ENCODE measurements at places on chromosomes 5 and 9.

DNA sequence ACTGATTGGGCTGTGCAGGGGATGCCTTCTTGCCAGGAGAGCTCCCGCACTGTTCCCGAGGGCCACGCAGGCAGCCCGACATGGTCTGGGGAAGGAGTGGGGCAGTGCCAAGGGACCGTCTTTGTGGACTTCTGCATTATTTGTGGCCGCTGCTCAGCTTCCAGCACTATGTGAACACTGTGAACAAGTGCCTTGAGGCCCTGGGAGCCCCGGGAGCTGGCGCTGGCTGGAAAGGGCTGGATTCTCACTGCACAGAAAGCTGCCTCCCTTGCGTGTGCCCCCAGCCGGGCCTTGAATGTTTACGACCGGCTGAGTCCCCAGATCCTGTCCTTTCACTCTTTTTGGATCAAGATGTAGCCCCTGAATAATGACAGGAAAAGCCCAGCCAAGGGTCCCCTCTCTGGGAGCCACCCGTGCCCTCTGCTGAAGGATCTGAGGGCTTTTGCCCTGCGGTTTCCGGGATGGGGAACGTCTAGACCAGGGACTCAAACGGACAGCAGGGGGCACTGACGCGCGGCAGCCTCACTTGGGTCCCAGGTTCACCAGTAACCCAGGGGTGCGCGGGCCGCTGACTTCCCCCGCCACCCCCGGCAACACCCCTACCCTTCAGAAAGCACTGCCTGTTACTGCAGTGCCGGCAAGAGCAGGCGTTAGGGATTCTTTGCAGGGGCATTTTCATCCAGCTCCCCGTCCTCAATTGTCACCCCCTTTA, 98.9 kb upstream of the FCN2 start:
- no peak for DNase-seq

GRCh38 chr5:34627794-34628193, 28.3 kb upstream of the RAI14 start:
- no peak for DNase-seq

DNA sequence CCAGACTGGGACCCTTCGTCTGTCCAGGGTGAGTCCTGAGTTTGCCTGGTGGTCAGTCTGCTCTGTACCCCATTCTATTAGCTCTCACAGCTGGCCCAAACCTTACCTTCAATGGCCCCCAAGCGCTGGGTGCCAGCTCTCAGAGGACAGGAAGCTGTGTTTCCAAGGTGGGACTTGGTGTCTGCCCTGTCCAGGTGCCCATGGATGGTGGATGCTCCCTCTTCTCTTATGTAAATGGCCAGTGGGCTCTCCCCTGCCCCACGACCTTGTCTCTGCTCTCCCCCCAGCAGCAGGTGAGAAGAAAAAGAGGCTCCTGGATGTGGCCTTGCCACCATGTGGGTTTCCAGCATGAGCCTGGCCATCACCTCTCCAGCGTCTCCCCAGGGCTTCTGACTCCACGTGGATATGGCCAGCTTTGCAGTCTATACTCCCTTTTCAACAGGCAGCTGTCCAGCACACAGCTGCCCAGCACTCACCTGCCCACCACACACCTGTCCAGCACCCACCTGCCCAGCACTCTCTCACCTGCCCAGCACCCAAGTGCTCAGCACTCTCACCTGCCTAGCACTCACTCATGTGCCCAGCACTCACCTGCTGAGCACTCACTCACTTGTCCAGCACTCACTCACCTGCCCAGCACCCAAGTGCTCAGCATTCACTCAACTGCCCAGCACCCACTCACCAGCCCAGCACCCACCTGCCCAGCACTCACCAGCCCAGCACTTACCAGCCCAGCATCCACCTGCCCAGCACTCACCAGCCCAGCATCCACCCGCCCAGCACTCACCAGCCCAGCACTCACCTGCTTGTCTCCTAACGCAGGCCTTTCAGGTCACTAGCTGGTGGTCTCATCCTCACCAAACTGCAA, 136.2 kb upstream of the IRX2 start:
- no peak for DNase-seq

DNA sequence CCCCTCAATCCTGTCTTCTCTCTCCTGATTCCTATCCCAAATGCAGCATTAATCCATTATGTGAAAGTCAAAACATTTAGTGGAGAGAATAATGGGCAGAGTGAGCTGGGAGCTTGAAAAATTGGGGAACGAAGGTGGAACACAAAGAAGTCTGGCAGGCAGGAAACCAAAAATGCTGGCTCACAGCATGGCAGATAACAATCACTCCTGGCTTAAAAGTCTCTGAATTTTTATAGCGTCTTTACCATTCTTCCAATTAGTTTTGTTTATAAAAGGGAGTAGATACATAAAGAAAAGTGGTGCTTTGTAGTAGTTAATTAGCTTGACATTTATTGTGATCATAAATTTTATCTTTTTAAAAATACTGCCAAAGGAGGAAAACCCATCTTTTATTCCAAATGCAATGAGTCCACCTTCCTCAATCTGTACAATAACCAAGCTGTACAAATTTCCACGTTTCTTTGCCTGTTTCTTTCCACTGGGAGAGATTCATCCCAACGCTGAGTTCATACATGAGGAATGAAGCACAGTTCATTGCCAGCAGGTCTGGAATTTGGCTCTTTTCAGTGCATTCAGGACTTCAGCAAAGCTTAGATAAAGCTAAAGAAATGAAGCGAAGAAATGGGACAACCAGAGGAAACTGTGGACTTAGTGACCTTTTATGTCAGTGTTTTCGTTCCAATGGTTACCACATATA, 174.7 kb downstream of the HMHB1 start:
- no peak for DNase-seq

DNA sequence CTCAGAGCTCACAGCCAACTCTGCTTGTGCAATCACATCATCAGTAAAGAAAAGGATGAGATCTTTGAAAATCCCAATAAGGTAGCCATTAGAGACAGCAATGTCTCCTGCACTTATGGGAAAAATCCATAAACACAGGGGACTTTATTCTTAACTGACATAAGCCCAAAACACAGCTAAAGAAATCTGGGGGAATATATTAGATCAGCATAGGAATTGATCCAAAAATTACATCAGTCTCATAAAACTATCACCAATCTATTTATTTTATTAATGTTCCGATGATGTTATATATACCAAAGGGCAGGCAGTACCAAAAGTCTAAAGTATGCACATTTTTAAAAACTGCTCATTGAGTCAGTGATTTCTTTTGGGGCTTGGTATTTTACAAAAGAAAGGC, 6.9 kb downstream of the MRPS27 start:
- DNase-seq: no peak

GRCh38 chr5:81140943-81141342, 92.2 kb upstream of the CKMT2 start:
- DNase-seq: no peak

- no peak for DNase-seq
Measured at GRCh38 chr5:174609116-174609515, 115.3 kb upstream of the MSX2 start.

- DNase-seq: no peak
Measured at GRCh38 chr9:13688990-13689600, 409.6 kb upstream of the MPDZ start.

DNA sequence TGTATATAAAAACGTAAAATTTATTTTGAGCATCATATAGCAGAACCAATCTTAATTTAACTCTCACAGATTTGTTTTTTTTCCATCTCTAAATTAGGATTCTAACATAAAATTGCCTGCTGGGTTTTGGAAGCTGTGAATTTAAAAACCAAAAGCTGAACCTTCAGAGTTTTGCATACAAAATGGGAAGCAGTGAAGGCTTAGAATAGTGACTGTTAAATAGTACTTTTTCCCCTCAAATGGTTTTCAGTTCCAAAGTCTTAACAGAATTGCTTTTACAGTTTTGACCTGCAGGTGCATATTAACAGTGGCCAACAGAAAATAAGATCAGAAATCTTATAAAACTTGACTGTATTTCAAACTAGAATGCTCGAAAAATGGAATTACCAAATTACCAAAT, 55.1 kb upstream of the LVRN start:
- DNase-seq: no peak

- no peak for DNase-seq
Measured at GRCh38 chr9:91422758-91423711, 597 bp downstream of the NFIL3 start.

- no peak for DNase-seq
Measured at GRCh38 chr9:13718086-13718485, 438.6 kb upstream of the MPDZ start.

DNA sequence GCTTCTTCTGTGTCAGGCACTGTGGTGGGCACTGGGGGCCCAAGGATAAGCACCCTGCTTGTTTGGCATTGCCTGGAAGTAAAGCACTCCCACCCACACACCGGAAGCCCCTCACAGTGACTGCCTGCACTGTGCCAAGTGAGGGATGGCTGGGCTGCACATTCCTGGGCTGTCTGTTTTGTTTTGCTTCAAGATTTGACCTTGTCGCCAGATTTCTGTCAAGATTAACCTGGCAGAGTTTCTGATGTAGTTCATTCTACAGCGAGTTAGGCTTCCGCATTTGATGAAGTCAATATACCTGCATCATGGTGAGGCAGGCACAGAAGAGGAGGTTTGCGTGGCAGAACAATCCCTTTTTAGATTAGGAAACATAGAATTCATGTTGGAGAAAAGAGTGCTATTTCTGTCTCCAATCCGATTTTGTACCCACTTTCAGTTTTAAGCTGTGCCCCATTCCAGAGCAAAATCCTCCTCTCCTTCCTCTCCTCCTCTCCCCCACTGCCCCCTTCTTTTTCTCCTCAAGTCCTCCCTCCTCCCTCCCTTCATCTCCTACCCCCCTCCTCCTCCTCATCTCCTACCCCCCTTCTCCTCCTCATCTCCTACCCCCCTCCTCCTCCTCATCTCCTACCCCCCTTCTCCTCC, 14.4 kb upstream of the BOD1 start:
- DNase-seq: no peak

- no peak for DNase-seq
Measured at GRCh38 chr9:138053996-138054752, 176.6 kb downstream of the CACNA1B start.

GRCh38 chr9:99162759-99163364, 57.9 kb downstream of the TGFBR1 start:
- DNase-seq: no peak

DNA sequence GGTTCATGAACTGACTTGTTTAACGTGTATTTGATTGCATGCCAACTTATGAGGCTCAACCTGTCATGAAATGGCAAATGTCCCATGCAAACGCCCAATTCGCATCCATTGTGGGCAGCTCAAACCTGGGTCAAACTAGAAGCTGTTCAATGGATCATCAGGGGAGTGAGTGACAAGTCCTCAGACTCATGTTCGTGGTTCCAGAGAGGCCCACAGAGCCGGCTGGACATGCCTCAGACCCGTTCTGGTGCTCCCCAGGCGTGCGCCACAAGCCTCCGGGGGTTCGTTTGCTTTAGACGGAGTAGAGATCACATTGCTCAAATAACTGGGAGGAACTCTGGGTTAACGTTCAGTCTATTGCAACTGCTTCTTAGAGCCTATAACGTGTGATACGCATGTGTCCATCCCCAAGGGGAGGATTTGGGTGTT, 15.0 kb downstream of the GFI1B start:
- DNase-seq: no peak

DNA sequence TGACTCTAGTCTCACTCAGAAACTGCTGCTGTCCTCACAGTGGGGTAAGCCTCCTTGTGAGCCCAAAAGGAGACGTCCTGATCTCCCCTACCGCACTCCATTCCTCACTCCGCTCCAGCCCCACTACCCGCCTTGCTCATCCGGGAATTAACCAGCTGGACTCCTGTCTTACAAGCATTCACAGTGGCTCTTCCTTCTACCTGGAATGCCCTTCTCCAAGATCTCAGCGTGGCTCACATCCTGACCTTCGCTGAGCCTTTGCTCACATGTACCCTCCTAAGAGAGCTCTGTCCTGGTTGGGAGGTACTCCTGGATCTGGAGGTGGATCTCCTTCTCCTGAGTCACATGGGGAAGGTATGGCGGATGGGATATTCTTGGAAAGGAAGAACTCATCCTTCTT, 10.7 kb upstream of the KLF9 start:
- DNase-seq: no peak

GRCh38 chr9:91150998-91151717, 210.6 kb downstream of the AUH start:
- no peak for DNase-seq

DNA sequence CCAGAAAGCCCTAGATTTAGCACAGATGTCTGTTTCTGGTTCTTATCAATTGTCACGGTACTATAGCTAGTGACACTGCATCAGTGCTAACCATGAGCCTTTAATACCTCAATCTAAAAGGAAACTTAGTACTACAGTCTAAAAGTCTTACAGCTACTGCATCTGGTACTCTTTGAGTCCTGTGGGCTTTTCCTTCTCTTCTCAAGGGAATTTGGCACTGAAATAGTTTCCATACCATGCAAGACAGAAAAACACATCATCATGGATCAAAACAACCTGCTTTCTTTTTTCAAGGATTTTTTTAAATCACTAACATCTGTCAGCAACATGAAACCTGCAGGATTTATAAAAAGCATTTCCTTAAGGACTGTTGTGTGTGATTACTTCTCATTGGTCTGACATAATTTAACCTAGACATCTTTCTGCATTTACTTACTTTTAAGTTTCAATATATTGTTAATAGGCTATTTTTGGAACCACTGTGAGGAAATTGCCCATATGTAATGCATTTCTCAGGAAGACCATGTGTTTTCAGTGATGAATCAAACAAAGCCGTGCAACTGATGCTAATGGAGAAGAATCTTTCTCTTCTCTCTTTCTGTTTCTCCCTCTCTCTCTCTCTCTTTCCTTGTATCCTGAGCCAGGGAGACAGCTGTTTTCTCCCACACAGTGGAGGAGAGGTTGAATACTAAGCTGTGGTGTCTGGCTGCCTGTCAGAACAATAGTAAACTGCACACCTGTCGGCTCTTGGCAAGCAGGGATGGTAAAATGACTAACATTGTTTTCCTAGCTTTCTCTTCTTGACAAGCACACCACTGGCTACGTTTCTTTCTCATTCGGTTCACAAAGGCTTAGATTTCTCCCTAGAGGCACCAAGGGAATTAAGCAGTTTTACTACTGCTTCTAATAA, 273.4 kb downstream of the CSNK1G3 start:
- no peak for DNase-seq

DNA sequence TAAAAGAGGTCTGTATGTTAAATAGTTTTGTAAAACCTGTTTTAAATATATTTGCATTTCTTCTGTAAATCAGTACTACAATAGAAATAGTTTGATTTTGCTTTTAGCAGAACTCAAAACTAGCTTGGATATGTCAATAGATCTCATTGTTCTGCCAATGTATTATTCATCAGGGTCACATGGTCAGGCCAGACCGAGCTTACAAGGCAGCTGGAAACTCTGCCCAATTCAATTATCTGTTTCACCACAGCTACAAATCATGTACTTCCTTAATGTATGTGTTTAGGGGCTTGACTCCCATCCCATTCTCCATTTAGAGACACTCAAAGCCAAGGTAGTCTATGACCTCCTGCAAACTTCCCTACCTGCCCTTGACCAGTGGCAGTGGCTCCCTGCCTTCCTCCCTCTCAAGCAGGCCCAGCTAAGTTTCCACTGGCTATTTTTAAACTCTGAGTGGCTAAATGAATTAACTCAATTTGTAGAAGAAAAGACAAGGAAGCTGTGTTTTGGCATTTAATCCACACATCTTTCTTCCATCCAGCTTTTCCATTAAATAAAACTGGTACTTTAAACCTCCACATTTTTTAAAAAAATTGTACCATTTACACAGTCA, 46.4 kb upstream of the SELENOP start:
- no peak for DNase-seq
